ENCODE measurements at places on chromosomes 13 and 19.

GRCh38 chr13:93721483-93721882 is 494.9 kb downstream of the GPC6 start:
- DNase-seq: no peak

- DNase-seq: no peak
Observed at GRCh38 chr13:75877071-75877470, 240.9 kb downstream of the LMO7 start.

- DNase-seq: no peak
Observed at GRCh38 chr19:51179256-51179655, 37.2 kb downstream of the SIGLEC7 start.

DNA sequence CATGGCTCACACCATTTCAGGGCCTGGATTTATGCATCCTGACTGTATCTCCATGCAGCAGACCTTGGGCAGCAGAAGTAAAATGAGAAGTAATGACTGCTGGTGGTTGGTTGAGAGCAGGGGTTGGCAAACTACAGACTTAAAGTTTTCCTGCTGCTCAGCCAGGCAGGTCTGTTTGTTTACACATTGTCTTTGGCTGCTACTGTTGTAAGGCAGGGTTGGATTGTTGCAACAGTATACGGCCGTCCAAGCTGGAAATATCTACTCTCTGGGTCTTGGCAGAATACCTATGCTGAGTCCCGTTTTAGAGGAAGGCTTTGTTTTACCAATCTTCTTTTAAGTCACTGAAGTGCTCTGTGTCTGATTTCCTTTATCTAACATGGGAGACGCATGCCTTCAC is 13.5 kb downstream of the SNRNP70 start:
- DNase-seq: no peak

- no peak for DNase-seq
Observed at GRCh38 chr13:30972888-30973377, 40.5 kb downstream of the TEX26 start.

GRCh38 chr13:34421858-34422475 is 520.1 kb upstream of the NBEA start:
- no peak for DNase-seq

DNA sequence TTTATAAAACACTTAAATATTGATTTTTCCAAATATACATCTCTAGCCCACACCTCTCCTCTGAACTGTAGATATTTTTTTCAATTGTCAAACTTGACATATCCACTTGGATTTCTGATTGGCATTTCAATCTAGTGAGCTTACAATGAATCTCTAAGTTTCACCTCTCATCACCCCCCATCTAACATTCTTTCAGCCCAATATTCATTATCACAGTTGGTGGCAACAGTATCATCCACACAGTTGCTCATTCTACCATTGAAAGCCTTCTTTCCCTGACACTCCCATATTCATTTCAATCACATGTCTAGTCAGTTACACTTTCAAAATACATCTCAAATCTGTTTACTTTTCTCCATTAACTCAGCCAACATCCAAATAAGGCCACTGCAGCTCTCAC is 385.2 kb downstream of the PCDH20 start:
- no peak for DNase-seq

- no peak for DNase-seq
Observed at GRCh38 chr19:30710721-30711120, 338.5 kb downstream of the ZNF536 start.

DNA sequence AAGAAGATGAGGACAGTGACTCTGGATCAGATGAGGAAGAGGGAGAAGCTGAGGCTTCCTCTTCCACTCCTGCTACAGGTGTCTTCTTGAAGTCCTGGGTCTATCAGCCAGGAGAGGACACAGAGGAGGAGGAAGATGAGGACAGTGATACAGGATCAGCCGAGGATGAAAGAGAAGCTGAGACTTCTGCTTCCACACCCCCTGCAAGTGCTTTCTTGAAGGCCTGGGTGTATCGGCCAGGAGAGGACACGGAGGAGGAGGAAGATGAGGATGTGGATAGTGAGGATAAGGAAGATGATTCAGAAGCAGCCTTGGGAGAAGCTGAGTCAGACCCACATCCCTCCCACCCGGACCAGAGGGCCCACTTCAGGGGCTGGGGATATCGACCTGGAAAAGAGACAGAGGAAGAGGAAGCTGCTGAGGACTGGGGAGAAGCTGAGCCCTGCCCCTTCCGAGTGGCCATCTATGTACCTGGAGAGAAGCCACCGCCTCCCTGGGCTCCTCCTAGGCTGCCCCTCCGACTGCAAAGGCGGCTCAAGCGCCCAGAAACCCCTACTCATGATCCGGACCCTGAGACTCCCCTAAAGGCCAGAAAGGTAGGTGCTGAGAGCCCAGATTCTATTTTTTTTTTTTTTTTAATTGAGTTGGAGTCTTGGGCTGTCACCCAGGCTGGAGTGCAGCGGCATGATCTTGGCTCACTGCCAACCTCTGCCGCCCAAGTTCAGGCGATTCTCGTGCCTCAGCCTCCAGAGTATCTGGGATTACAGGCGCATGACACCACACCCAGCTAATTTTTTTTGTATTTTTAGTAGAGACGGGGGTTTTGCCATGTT is 2.3 kb downstream of the PPP1R15A start:
- no peak for DNase-seq

GRCh38 chr13:71902676-71903075 is 35.7 kb upstream of the DACH1 start:
- no peak for DNase-seq

GRCh38 chr19:50008532-50008931 is 16.6 kb downstream of the VRK3 start:
- DNase-seq: no peak

- no peak for DNase-seq
Observed at GRCh38 chr13:38661010-38661675, 25.7 kb upstream of the FREM2 start.

- DNase-seq: no peak
Observed at GRCh38 chr19:46537136-46538097, 41.8 kb upstream of the PNMA8B start.

- DNase-seq: no peak
Observed at GRCh38 chr19:4456843-4457653, 546 bp downstream of the UBXN6 start.

DNA sequence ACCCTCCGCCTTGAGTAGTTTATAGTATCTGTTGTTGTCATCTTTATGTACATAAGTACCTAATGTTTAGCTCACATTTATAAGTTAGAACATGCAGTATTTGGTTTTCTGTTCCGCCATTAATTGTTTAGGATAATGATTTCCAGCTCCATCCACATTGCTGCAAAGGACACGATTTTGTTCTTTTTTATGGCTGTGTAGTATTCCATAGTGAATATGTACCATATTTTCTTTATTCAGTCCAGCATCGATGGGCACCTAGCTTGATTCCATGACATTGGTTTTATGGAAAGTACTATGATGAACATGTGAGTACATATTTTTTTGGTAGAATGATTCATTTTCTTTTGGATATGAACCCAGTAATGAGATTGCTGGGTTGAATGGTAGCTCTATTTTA is 174.4 kb upstream of the SPRY2 start:
- no peak for DNase-seq

- no peak for DNase-seq
Observed at GRCh38 chr13:46345398-46345797, 41.7 kb downstream of the RUBCNL start.

DNA sequence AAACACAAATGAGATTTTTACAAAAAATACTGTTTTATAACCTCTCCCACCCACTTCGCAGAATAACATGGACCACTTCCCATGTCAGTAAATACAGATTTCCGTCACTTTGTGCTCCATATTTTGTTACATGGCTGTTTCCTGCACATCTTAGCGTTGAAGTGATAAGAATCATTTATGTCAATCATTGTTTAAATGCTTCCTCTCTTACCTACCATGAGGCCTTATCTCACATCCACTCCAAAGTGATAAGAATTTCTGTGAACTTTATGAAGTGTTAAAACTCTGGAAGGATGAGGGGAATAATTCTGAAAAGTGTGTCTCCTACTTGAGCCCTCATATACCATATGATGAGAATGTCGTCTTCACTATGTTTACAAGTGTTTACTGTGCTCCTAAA is 36.6 kb upstream of the IL17D start:
- DNase-seq: no peak

- DNase-seq: no peak
Observed at GRCh38 chr19:31344403-31344802, 4.8 kb downstream of the TSHZ3 start.

All from NCI-H2081 treated with DMSO at 0.1 percent for 48 hours (cell line).